ENCODE measurements at places on chromosomes 11 and 22.

GRCh38 chr11:11090495-11090894, 232.6 kb upstream of the ZBED5 start:
- H3K27me3 ChIP-seq = no peaks in the 10 kb centered on the region
- no peak for DNase-seq
- H3K4me1 ChIP-seq = no peaks in the 10 kb centered on the region
- H3K4me3 ChIP-seq = no peak overlapping the region

- DNase-seq = no peak
- no peaks in the 10 kb centered on the region for H3K4me1 ChIP-seq
- no peaks in the 10 kb centered on the region for H3K27me3 ChIP-seq
- no peak overlapping the region for H3K4me3 ChIP-seq
- no peaks in the 10 kb centered on the region for H3K36me3 ChIP-seq
Measured at GRCh38 chr11:79017811-79018210, 423.0 kb downstream of the TENM4 start.

DNA sequence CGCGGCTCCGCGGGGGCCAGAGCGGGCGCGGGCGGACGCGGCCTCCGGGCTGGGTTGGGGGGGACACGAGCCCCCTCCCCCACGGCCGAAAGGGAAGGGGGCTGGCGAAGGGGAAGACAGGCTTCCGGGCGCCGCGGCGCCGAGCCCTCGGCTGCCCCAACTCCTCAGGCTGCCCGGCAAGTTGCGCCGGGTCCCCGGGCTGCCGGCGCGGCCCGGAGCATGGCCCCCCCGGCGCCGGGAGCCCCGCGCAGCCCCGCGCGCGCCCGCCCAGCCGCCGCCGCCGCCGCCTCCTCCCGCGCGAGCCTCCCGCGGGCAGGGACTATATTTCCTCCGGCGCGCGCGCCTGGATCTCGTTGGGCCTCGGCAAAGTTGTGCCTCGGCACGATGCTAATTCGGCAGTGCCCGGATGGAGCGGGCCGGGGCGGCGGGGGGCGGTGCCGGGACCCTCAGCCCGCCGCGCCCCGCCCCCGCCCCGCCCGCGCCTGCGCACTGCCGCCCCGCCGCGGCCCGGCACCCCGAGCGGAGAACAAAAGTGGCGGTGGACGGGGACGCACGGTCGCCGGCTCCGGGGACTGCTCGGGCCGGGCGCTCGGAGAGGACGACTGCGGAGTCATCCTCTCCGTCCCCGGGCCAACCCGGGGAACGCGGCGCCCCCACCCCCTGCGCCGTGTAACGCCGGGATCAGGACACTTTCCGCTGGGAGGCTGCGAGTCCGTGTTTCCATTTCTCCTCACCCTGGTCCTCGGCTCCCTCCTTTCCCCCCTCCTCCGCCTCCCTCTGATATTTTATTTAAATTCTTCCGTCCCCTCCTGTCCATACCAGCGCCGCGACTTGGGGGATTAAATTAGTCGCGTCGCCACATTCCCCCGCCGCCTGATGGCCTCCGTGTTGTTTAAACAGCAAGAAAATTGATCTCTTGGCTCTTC, at the start of gene PHF21B:
Gene PHF21B, minus strand, starts transcription at position 400 of the 926 bp plus-strand sequence. CDS start 456 bp downstream, outside the sequence.
- peaks cover under 1% of the 10 kb centered on the region for H3K36me3 ChIP-seq
- H3K4me3 ChIP-seq = peak within 1 kb of the TSS; percentile 84
- no peaks in the 10 kb centered on the region for H3K27me3 ChIP-seq

- H3K27me3 ChIP-seq = no peaks in the 10 kb centered on the region
- no peak overlapping the region for H3K4me3 ChIP-seq
- no peaks in the 10 kb centered on the region for H3K4me1 ChIP-seq
Measured at GRCh38 chr11:65445101-65445603, 22.6 kb downstream of the NEAT1 start.

DNA sequence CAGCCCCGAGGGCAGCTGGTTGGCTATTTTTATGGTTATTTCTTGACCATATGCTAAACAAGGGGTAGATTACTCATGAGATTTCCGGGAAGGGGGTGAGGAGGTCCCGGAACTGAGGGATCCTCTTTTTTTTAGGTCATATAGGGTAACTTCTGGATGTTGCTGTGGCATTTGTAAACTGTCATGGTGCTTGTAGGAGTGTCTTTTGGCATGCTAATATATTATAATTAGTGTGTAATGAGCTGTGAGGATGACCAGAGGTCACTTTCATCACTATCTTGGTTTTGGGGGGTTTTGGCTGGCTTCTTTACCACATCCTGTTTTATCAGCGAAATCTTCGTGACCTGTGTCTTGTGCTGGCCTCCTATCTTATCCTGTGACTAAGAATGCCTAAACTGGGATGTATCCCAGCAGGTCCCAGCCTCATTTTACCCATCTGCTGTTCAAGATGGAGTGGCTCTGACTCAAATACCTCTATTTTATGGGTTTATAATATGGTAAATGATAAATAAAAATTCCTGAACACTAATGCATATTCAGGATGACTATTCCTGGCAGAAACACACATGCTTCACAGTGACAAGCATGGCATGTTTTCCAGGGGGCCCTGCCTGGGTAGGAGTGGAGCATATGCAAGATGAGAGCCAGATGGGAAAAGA, 11.2 kb downstream of the KREMEN1 start:
- no peak for DNase-seq
- no peaks in the 10 kb centered on the region for H3K4me1 ChIP-seq
- no peaks in the 10 kb centered on the region for H3K27me3 ChIP-seq
- no peaks in the 10 kb centered on the region for H3K36me3 ChIP-seq

DNA sequence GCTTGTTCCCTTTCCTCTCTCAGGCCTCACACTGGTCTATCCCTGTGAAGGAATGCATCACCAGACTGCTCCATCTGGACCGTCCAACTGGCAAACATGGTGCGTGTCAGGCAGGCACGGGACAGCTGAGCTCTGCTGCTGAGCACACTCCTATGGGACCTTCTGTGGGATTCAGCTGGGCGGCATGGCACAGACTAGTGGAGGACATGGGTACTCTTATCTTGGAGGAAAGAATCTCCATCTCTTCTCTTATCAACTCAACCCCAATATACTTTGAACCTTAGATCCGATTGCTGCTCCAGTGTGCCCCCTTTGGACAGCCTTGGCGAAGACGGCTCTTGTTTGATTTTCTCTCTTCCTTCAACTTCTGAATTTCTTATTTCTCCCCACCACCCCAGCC, 593.6 kb downstream of the ETS1 start:
- no peak overlapping the region for H3K27ac ChIP-seq
- no peaks in the 10 kb centered on the region for H3K36me3 ChIP-seq

DNA sequence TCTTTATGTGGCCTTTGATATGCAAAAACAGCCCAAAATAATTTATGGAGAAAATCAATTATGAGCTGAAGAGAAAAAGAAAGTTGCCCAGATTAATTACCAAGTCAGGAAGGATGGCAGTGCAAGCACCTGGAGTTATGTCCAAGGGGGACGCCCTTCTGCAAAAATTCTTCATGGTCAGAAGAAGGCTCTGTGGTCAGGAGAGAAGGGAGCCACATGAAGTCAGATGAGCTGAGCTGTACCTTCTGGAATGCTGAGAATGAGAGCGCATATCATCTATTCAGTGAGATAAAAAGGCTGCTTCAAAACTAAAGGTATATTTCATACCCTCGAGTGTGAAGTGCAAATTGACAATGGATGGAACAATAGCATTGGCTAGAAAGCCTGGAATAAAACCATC, 607.4 kb downstream of the NTM start:
- no peak overlapping the region for H3K27ac ChIP-seq
- H3K36me3 ChIP-seq = no peaks in the 10 kb centered on the region
- no peak for DNase-seq
- peaks cover 9% of the 10 kb centered on the region for H3K4me1 ChIP-seq

DNA sequence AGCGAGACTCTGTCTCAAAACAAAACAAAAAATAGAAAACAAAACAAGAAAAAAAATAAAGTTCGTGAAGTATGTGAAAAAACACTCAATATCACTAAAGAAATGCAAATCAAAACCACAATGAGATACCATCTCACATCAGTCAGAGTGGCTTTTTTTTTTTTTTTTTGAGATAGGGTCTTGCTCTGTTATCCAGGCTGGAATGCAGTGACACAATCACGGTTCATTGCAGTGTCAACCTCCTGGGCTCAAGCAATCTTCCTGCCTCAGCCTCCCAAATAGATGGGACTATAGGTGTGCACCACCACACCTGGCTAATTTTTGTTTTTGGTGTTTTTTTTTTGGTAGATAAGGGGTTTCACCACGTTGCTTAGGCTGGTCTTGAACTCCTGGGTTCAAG, 37.5 kb downstream of the ATG16L2 start:
- H3K36me3 ChIP-seq = no peaks in the 10 kb centered on the region
- H3K4me3 ChIP-seq = no peak overlapping the region
- no peaks in the 10 kb centered on the region for H3K27me3 ChIP-seq
- no peak for DNase-seq
- no peaks in the 10 kb centered on the region for H3K4me1 ChIP-seq

DNA sequence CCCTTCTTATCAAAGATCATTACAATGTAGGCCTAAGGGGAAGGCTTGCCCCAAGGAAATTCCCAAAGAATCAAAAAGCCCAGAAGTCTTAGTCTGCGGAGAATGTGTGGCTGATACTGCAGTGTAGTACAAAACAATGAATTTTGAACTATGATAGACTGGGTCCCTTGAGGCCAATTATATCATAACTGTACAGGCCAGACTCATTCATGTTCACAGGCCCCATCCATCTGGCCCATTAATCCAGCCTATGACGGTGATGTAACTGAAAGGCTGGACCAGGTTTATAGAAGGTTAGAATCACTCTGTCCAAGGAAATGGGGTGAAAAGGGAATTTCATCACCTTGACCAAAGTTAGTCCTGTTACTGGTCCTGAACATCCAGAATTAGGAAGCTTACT, 35.2 kb downstream of the IGLL1 start:
- no peaks in the 10 kb centered on the region for H3K27me3 ChIP-seq
- no peaks in the 10 kb centered on the region for H3K4me1 ChIP-seq
- no peak overlapping the region for H3K4me3 ChIP-seq

- H3K4me3 ChIP-seq = no peak overlapping the region
- H3K27ac ChIP-seq = no peak overlapping the region
- H3K4me1 ChIP-seq = peaks cover 3% of the 10 kb centered on the region
- no peaks in the 10 kb centered on the region for H3K36me3 ChIP-seq
- DNase-seq = no peak
Measured at GRCh38 chr11:44851496-44851895, 99.2 kb downstream of the TP53I11 start.

GRCh38 chr11:112777283-112777751, 183.9 kb upstream of the NCAM1 start:
- DNase-seq = no peak
- no peak overlapping the region for H3K4me3 ChIP-seq
- no peaks in the 10 kb centered on the region for H3K36me3 ChIP-seq
- no peaks in the 10 kb centered on the region for H3K4me1 ChIP-seq
- H3K27ac ChIP-seq = no peak overlapping the region

- no peaks in the 10 kb centered on the region for H3K36me3 ChIP-seq
- DNase-seq = peak; percentile 27
- H3K27me3 ChIP-seq = no peaks in the 10 kb centered on the region
- H3K4me1 ChIP-seq = 0 out of 2 replicates have a peak, but pooled peaks cover 2% of the 10 kb centered on the region
- H3K4me3 ChIP-seq = peak overlapping the region; percentile 54
Measured at GRCh38 chr11:77590194-77590782, 535 bp downstream of the AQP11 start.

GRCh38 chr22:26995235-26995634, 337.8 kb downstream of the MIAT start:
- H3K4me1 ChIP-seq = no peaks in the 10 kb centered on the region
- H3K27me3 ChIP-seq = no peaks in the 10 kb centered on the region
- DNase-seq = no peak
- no peak overlapping the region for H3K4me3 ChIP-seq
- no peaks in the 10 kb centered on the region for H3K36me3 ChIP-seq
- H3K27ac ChIP-seq = no peak overlapping the region

DNA sequence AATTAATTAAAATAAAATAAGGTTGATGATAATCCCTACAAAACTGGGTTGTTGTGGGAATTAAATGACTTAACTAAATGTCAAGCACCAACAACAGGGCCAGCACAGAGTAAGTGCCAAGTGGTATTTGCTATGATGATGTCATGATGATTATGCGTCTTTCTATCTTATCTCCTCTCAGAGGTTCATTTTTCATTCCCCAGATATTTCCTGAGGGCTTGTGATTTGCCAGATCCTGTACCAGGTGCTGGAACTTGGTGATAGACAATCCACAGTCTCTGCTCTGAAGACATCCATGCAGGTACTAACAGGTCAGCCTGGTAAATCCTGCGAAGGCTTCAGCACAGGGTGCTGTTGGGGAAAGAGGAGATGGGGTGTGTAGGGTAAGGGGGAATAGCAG, 8.1 kb upstream of the MYH9 start:
- H3K4me3 ChIP-seq = no peak overlapping the region
- no peaks in the 10 kb centered on the region for H3K36me3 ChIP-seq
- H3K27me3 ChIP-seq = no peaks in the 10 kb centered on the region
- no peak overlapping the region for H3K27ac ChIP-seq
- no peaks in the 10 kb centered on the region for H3K4me1 ChIP-seq

GRCh38 chr11:74473382-74474173, 6.2 kb upstream of the KCNE3 start:
- no peaks in the 10 kb centered on the region for H3K4me1 ChIP-seq
- H3K27me3 ChIP-seq = no peaks in the 10 kb centered on the region
- no peaks in the 10 kb centered on the region for H3K36me3 ChIP-seq
- no peak for DNase-seq
- no peak overlapping the region for H3K4me3 ChIP-seq

Measured in iPS DF 6.9 (cell line).